ENCODE measurements at places on chromosomes 2 and 18.

GRCh38 chr2:239601880-239602279 is 201.1 kb upstream of the HDAC4 start:
- no peak for DNase-seq

DNA sequence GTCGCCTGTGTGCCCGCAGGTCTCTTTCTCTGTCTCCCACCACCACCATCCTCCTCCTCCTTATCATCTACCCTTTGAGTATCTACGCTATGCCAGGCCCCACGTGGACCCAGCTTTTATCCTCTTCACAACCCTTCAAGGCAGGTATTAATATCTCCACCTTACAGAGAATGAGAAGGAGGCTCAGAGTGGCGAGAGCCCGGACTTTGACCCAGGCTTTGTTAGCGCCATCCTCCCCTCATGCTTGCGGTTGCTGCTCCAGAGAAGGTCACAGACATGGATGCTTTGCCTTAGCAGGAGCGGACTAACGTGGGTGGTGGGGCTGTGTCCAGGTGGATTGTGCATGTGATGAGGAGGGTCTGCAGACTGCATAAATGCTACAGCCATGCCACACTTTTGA is 119.8 kb downstream of the CELF4 start:
- DNase-seq, result no peak

GRCh38 chr18:36718705-36719328 is 110.0 kb downstream of the TPGS2 start:
- DNase-seq, result no peak

DNA sequence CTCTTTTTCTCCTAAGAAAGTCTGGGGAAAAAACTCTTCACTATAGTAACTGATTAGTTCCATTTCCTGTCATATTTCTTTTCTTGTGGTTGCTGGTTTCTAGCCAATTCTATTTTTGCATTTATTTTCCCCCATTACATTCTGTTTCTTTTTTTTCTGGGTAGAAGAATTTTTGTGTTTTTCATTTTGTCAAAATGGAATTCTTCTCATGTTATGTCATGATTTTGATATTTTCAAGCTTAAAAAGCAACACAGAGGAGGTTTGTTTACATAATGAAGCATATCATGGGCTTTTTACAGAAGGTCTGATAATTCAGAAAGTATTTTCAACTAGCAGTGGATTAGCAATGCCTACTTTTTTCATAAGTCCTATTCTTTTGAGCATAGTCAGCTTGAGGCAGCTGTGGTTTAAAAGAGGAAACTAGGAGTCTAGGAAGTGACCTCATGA is 102.0 kb downstream of the MAP2 start:
- no peak for DNase-seq
